ENCODE measurements at places on chromosomes 1 and 21. TPM values are rescaled to one million over a fixed set of nuclear protein-coding genes. Genes with fewer than 3 reads are reported as not detected.
A peak's percentile ranks its signal among the peaks of the same experiment; 100 is the strongest.

SZRD1 gene
- 63.8 TPM for polyA plus RNA-seq

DNA sequence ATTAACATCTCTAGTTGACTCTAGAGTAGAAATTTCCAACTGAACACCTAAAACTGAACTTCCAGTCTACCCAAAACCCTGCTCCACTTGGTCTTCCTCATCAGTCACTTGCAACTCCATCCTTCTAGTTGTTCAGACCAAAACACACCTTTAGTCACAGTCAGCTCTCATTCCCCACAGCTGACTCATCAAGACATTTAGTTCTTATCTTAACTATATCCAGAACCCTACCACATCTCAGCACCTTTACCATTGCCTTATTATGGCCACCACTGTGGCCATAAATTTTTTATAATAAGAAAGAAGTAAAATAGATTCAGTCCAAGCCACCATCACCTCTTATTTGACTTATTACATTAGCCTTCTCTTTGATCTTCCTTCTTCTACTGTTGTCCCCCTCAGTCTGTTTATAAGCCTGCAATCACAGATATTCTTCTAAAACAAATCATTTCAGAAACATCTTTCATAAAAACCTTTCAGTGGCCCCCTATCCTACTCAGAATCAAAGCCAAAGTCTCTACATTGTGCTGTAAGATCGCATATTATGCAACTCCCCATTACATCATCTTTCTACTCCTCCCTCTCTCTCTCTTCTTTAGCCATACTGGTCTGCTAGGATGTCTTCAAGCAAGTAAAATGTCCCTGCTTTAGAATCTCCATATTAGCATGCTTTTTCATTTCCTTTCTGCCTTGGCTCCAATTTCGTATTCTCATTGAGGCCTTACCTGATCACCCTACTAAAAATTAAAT, 275.9 kb downstream of the LRRC40 start:
- peak; percentile 27 for DNase-seq

- no peak for DNase-seq
These were observed 21.7 kb upstream of the IL12RB2 start for GRCh38 chr1:67285780-67286488.

- DNase-seq = no peak
These were observed 333.0 kb downstream of the BRINP3 start for GRCh38 chr1:190144650-190145049.

B3GALT2 gene
- 2.5 TPM for polyA plus RNA-seq

BARHL2 gene
- polyA plus RNA-seq = not detected

ZNF683 gene
- polyA plus RNA-seq = not detected

CADM3 gene
- 0.14 TPM for polyA plus RNA-seq

OLFML2B gene
- polyA plus RNA-seq = 1.4 TPM

GRCh38 chr1:224696021-224696420, 79.9 kb downstream of the CNIH3 start:
- no peak for DNase-seq

ERICH3 gene
- polyA plus RNA-seq = not detected

GRCh38 chr21:41090981-41091380, 77.0 kb upstream of the BACE2 start:
- DNase-seq = no peak

POU3F1 gene
- not detected for polyA plus RNA-seq

ZNF697 gene
- 0.55 TPM for polyA plus RNA-seq

- no peak for DNase-seq
These were observed 85.9 kb downstream of the DPYD start for GRCh38 chr1:97834899-97835298.

DNA sequence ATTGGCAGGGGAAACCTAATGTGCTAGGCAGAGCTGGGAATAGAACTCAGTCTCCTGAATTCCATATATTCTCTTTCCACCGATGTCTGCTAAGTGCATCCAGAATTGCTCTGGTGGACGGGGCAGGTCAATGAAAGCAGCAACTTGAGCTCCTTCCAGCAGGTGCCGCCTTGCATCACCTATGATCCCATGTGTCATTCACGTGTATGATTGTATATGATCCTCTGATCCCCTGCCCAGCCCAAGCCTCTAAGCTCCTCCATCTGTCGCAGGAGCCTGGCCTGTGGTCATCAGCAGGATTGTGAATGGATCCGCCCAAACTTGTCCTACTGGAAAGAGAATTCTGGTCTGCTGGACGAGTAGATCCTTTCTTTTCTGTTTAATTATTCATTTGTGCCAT, 13.1 kb downstream of the ACTA1 start:
- no peak for DNase-seq

DNA sequence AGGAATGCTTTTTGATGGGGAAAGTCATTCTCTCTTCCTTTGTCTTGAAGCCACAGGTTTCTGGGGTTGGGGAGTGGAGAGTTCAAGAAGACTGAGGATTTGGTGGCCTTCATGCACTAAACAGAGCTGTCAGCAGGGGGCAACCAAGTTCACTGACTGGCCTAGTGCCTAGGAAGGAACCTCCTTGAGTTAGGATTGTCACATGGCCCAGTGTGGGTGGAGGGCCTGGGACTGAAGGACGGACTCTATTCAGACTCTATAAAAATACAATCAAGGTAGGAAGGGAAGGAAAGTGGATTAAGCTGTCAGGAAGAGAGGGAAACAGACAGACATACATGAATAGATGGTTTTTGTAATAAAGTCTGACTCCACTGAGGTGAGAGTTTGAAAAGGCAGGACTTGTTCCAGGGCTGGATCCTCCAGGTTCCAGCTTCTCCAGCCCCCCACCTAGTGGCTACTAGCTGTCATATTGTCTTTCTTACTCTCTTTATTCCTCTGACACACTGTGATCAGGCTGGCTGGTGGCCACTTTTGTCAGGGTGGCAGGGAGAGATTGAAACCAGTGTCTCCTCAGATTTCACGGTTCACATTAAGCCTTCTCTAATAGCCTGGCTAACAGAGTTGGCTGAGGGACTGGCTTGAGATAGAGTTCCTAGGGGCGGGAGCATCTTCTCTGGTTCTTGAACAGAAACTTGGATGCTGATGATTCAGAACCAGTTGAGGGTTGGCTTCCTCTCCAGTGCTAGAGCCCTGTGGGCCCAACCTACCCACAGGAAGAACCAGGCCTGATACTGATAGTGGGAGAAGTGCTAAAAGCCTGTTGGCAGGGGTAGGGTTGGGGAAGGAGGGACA, 4.1 kb upstream of the SH3BGRL3 start:
- peak; percentile 97 for DNase-seq

PLEKHN1 gene
- polyA plus RNA-seq = 1.7 TPM

GRCh38 chr1:231940116-231940515, 313.5 kb downstream of the DISC1 start:
- no peak for DNase-seq

- DNase-seq = no peak
These were observed 22.3 kb upstream of the RGS2 start for GRCh38 chr1:192786576-192786975.

DNA sequence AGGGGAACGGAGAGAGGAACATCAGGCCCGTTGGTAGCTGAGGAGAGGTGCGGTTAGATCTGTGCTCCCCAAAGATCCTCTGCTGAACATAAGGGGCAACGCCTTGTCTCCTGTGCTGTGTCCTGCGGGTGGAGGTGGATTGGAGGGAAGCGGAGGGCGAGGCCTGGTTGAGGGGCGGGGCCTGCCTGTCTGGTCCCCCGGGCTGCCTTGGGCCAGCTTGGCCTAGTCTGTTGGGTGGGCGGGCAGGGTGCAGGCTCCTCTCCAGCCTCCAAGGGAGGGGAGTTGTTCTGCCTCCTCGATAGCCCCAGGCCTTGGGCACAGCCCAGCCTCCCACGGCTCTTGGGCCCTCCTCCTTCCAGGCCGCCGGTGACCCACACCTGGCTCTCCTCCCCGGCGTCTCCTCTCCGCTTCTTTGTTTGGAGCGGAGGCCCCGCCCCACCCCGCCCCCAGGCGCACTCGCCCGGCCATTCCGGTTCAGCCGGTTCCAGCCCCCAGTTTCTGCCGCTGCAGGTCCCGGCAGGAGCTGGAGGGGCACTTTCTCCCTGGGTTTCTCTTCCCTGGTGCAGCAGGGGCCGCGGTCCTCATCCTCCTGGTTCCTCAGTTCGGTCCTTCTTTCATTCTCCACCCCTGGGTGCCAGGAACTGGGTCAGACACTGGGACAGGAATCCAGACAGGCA, 19.4 kb downstream of the PTPRF start:
- no peak for DNase-seq

DNA sequence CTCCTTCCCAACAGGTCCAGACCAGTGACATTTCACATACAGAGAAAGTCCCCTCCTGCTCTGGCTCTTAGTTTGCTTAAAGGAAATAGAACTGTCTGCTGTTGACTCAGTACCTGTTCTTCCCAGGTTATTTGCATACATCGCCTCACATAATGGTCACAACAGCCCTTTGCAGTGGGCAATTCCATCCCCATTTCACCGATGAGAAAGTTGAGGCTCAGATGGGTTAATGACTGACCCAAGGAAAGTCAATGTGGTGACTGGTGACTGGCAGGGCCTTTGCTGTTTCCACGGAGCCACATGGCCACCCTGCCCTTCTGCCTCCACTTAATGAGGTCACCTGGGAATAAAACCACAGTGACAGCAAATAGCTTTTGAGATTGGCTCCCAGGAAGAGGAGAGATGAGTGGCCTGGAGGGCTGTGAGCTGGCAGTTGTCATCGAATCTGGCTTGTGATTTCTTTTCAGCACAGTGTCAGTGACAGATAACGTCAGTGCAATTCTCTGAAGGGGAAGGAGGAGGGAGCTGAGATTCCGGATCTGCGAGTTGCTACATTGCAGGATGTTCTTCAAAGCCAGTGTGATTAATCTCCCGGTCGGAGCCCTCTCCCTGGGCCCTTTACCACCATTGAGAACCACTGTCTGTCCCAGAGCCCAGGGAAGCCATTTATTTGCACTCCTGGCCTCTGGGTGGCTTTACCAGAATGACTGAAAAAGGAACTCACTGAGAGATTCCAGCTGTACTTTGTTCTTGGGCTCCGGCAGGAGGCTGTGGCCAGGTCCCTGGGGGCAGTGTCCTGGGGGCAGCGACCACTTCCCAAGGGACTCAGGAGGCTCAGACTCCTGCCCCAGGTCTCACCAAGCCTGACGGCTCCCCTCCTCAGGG, 117.2 kb downstream of the CNIH3 start:
- DNase-seq = peak; percentile 77

ITPKB gene
- 0.26 TPM for polyA plus RNA-seq

DNA sequence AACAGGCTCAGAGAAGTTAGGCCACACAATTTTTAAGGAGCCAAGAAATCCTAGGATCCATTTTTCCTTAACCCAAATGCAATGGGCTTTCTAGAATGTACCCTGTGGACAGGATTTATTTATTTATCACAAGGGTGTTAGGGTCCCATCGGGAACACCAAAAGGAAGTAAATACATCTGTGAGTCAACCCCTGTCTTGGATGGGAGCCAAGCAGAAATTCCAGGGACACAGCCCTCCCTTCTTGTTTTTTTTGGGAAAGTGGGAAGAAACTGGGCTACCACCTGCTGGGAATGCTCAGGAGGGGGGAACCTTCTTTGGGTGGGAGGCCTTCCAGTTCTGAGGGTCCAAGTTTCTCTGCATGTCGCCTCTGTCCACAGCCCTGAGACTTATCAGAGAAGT, 1.3 kb downstream of the CRNN start:
- no peak for DNase-seq

GRCh38 chr1:159803956-159804689, 2.0 kb downstream of the FCRL6 start:
- DNase-seq = no peak

DNA sequence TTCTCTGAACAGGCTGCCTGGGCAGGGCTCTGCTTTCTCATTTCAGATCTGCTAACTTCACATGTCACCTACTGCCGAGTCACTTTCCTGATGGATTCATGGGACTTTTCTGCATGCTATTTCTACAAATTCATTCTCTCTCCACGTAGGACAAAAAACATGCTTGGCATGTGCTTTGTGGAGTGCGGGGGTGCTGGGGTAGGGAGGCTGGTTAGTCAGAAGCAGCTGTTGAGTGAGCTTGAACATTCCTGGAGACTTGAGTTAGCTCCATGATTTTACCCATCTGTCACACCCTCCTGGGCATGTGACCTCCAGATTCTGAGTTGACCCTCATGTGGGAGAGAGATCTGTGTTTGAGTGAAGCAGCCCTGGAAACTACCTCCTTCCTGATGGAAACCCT, 71.4 kb downstream of the UCK2 start:
- DNase-seq = peak; percentile 98

GRCh38 chr21:41215856-41216408, 48.0 kb downstream of the BACE2 start:
- no peak for DNase-seq

DNA sequence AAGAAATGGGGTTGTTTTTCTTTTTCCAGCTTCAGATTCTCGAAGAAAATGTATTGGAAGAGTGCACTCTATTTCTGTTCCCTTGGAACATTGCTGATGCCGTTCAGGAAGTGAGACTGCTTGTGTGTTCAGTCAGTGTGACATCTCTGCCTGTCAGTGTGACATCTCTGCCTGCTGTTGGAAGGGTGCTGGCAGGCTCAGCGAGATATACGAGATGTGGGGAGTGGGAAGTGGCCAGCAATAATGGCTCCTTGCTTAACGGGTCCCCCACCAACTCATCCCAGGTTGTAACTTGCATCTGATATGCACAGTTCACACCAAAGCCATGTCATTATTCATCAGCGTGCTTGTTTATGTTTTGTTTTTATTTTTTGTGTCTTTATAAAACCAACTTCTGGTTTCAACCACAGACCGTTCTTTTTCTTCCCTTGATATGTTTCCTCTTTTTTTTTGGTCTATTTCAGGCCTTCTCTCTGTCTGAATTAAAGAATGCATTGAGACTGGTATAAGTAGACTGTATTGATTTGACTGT, 145.4 kb downstream of the GALNT2 start:
- no peak for DNase-seq

GNAT2 gene
- polyA plus RNA-seq = 0.32 TPM

DNA sequence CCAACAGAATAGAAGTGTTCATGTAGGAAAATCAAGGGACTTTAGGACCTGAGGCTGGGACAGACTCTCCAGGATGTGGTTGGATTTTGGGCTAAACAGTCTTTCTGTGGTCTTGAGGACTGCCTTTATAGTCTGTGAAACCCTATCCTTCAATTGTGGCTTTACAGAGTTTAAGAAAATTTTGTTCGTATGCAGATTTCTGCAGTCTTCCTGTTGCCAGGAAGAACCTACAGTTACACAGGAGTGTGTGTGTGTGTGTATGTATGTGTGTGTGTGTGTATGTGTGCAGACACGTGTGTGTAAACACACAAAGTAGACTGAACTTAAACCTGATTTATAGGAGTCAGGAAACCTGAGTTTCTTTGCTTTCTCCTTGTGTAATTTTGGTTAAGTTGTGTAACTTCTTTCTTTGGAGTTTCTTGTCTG, 22.8 kb downstream of the NEK7 start:
- DNase-seq = no peak

- peak; percentile 65 for DNase-seq
These were observed 47.7 kb downstream of the OSBPL9 start for GRCh38 chr1:51664421-51665240.

DNA sequence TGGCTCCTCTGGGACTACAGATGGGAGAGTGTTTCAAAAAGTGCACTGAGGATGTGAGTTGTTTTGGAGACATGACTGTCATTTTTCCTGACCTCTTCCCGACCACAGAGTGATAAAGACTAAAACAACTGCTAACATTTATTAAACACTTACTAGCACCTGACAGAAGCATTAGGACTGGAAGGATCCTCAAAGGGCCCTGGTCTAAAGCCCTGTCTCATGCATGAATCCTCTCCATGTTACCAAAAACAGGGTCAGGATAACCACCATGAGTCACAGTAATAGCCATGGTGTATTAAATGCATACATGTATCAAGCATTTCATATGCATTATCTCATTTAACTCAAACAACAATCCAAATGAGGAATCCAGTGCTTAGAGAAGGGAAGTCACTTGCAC, 11.5 kb downstream of the CYB5RL start:
- DNase-seq = peak; percentile 10

PRKCZ gene
- 3.4 TPM for polyA plus RNA-seq

NTMT2 gene
- polyA plus RNA-seq = not detected

GRCh38 chr21:45228171-45228641, 59.5 kb downstream of the POFUT2 start:
- DNase-seq = peak; percentile 98

Measured in GM23248 (cell line).